ENCODE measurements at places on chromosomes 6 and 20.

- DNase-seq = no peak
Observed at GRCh38 chr6:51314965-51315364, 496.3 kb downstream of the TFAP2B start.

- no peak for DNase-seq
Observed at GRCh38 chr6:130467146-130468050, 101.6 kb downstream of the TMEM200A start.

- no peak for DNase-seq
Observed at GRCh38 chr6:6927521-6928361, 180.0 kb upstream of the RREB1 start.

DNA sequence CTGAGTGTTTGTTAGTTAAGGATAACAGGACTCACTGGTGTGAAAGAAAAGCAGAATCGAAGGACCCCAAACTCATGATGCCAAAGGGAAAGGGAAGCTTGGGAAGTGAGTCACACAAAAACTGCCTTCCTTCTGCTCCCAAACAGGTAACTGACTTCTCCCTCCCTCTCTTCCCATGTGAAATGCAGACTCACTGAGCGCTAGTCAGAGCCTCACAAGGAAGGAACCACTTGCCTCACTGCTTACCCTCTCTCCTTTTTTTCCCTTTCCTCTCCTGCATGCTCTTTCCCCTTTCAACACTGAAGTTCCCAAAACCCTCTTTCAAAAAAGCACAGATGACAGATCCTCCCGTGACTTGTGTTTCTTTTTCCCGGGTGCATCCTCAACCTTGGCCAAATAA, 56.4 kb downstream of the LYRM4 start:
- no peak for DNase-seq

GRCh38 chr6:22421198-22421597, 124.4 kb upstream of the PRL start:
- DNase-seq = no peak

- no peak for DNase-seq
Observed at GRCh38 chr6:31630177-31630934, 9.8 kb downstream of the PRRC2A start.

DNA sequence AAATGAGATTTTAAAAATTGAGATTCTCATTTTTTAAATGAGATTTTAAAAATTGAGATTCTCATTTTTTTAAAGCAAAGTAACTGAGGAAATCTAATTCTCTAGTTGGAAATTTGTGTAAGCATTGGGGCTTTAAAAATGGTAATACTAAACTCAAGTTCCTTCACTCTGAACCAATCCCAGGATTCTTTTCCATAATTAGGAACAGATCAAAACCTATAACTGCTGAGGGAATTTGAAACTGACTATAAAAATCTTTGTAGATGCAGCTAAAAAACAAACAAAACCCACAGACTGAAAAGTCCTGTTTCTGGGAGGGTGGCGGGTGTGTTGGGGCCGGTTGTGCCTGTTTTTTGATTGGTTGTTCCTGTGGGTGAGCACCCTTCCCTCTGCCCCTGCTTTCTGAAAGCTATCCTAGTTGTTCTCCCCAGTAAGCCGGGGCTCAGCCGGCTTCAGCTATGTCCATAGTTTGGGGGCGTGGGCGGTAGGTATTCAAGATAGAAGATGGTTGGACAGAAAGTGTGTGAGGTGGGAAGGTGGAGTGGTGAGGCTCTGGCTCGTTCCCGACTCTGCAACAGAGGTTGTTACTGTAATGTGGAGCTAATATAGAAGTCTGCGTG, 49.3 kb downstream of the GFRA4 start:
- no peak for DNase-seq

DNA sequence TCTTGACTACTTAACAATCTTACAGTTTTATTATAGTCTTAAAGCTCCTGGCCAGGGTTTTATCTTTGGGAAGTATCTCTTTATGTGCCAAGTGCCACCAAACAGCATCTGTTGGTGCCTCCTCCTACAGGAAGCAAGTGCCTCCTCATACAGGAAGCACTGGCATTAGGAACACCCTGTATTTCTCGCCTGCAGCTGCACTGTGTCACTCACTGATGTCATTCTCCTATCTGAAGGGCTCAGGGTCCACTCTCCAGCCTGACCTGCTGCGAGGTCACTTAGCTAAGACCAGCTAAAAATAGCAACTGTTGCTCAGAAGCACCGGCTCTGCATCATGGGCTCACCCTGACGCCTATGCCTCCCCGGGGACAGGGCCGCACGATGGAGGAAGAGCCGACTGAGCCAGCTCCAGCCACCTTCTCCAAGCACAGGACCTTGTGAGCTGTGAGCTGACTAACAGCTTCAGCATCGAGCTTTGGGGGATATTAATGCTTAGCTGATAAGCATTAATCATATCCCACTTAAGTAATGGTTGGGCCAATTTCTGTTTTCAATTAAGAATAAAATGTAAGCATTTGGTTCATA, 66.3 kb upstream of the CD93 start:
- peak; percentile 33 for DNase-seq

GRCh38 chr6:28580475-28580874, 54.8 kb downstream of the GPX5 start:
- no peak for DNase-seq

GRCh38 chr6:56708810-56709597, 66.3 kb upstream of the DST start:
- DNase-seq = peak; percentile 23

- DNase-seq = no peak
Observed at GRCh38 chr6:102114402-102114801, 720.9 kb downstream of the GRIK2 start.

GRCh38 chr20:62752671-62753501, 43.4 kb upstream of the MRGBP start:
- DNase-seq = no peak
